ENCODE measurements at places on chromosomes 6 and 20. TPM values are rescaled to one million over a fixed set of nuclear protein-coding genes. Genes with fewer than 3 reads are reported as not detected.

DNA sequence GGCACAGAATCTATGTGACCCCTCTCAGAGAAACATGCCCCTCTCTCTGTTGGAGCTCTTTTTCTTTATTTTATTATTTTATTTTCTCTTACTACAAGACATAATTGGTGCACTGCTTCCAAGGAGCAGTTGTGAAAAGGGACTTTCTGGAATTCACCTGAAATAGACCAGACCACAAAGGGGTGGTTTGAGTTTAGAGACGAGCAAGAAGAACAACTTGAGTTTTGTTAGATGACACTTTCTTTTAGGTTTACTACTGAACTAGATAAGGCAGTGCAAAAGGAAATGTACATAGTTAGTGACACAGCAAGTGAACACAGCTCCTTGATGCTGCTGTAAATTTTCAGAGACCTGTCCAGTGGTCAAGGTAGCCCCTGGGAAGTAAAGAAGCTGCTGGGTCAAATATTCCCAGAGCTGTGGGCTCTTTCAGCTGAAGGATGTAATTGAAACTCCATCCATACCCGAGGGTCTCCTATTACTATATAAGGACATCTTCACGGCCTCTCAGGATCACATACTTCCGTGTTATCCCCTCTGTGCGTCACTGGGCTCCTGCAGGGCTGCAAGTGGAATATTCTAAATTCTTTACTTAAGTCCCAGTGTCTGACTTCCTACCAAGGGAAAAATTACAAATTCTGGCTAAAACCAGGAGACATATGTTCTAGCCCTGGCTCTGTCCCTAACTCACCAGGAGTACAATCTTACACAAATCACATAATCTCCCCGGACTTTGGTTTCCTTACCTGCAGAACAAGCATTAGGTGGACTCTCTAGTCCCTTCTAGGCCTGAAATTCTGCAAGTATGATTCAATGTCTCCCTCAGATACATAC, 69.1 kb upstream of the ADTRP start:
- no peaks in the 10 kb centered on the region for H3K4me1 ChIP-seq
- peaks cover 4% of the 10 kb centered on the region for H3K36me3 ChIP-seq
- H3K27me3 ChIP-seq = no peaks in the 10 kb centered on the region
- no peak for DNase-seq
- no peak overlapping the region for H3K4me3 ChIP-seq

DNA sequence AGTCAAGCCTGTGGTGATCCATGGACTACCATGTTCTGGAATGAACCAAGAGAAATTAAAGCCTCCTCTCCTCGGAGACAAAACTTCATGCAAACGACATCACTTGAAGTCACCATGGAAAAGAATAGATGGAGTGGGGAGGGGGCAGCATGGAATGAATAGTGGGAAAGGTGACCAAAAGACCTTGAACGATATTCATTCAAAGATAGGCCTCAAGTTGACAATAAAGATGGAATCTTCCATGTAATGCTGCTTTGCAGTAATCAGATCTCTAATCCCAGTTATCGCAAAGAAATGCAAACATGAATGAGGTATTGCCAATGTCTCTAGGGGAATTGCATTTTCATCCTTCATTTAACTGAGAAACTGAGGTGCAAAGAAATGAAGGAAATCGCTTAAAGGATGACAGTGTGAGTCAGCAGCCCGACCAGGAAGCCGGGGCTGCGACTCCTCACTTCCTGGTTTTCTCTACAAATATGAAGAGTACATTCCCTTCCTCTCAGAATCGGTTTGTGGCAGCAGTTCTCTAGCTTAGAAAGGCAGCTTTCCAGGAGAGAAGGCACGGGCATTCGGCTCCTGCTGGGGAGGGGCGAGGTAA, 65.6 kb upstream of the RREB1 start:
- no peak for DNase-seq
- H3K27me3 ChIP-seq = no peaks in the 10 kb centered on the region
- H3K4me1 ChIP-seq = no peaks in the 10 kb centered on the region
- H3K36me3 ChIP-seq = no peaks in the 10 kb centered on the region
- no peak overlapping the region for H3K27ac ChIP-seq

- H3K4me3 ChIP-seq = no peak overlapping the region
- H3K4me1 ChIP-seq = no peaks in the 10 kb centered on the region
- H3K27me3 ChIP-seq = peaks cover 83% of the 10 kb centered on the region
- no peak for DNase-seq
- H3K27ac ChIP-seq = no peak overlapping the region
- H3K36me3 ChIP-seq = no peaks in the 10 kb centered on the region
Measured at GRCh38 chr6:115798229-115798628, 262.5 kb downstream of the FRK start.

DNA sequence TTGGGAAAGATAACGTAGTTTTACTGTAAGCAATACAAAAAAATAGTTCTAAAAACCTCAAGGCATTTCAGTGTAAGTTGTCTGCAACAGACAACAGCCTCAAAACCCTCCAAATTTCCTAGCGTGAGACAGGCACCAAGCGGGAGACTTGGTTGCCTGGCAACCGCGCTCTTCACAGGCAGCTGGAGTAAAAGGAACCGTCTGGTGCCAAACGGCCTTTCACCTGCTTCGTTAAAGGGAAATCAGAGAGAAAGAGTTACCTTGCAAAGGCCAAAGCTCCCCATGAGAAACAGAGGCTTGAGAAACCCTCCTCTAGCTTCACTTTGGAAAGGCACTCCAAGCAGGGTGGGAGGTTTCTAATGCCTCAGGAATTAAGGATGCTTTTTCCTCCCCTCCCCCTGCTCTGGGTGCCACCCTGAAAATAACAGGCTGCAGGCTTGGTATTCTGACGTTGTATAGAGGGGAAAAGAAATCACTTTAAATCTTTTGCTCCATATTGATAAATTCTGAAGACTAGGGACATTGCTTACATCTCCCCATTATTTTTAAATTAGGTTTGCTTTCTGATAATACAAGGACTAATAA, 129.7 kb upstream of the UFL1 start:
- no peak overlapping the region for H3K4me3 ChIP-seq
- peaks cover 12% of the 10 kb centered on the region for H3K27me3 ChIP-seq
- H3K4me1 ChIP-seq = no peaks in the 10 kb centered on the region
- no peak for DNase-seq
- no peaks in the 10 kb centered on the region for H3K36me3 ChIP-seq
- no peak overlapping the region for H3K27ac ChIP-seq

SOX4 gene
- 12.9 TPM for total RNA-seq

DNA sequence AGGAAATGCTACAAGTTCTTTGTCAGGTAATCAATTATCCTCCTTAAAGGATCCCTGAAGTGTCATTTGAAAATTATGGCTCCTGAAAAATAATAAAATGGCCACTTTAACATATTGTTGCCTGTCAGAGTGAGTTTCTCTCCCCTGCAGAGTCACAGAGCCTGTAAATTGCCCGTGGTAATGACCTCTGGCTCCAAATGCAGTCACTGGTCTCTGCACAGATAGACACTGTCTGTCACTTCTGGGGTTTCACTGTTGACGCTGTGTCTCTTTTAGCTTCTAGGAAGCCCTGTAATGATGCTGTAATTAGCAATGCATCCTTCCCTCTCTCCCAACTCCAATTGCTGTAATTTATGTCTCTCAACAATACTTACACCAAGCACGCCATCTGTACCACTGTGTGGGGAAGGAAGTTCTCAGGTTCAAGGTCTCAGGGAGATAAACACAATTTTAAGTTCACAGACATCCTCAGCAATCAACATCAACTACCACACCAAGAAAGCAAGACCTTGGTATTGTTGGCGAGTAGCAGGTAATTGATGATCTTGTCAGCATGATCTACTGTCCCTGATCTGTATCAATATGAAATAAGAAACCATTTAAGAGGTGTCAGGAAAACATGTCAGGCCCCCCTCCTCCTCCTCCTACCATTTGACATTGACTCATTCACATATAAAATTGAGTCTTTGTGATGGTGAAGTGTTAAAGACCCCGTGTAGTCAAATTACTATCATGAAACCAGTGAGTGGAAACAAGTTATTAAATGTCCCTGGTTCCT, 91.2 kb upstream of the SULF2 start:
- H3K4me1 ChIP-seq = no peaks in the 10 kb centered on the region
- DNase-seq = no peak
- no peak overlapping the region for H3K27ac ChIP-seq
- no peak overlapping the region for H3K4me3 ChIP-seq
- no peaks in the 10 kb centered on the region for H3K27me3 ChIP-seq

DNA sequence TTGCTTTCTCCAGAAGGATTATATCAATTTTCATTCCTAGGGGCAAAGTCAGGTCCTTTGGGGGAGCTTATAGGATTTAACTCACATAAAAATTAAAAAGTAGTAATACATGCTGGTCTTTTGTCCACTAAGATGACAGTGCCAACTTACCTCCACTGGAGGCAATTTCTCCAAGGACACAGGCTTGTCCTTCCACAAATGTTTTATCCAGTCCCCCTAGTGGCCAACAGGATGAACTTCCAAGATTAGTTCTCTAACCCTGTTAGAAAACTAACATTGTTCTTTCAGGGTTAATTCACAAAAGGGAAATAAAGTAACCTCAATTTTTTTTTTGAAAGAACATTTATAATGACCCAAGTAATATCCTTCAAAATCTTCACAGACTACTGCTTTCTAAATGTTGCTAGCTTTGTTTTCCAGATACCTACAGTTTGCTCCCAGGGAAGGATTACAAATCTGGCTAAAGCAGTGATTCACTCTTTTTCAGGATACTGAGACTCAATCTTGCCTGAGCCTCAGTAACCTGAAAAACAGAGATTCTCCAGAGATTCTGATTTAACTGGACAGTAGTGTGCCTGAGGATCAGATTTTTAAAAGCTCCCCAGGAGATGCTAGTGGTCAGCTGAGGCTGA, 31.7 kb upstream of the UBR2 start:
- H3K27me3 ChIP-seq = no peaks in the 10 kb centered on the region
- peak; percentile 74 for DNase-seq
- no peaks in the 10 kb centered on the region for H3K4me1 ChIP-seq
- no peak overlapping the region for H3K27ac ChIP-seq
- no peaks in the 10 kb centered on the region for H3K36me3 ChIP-seq
- H3K4me3 ChIP-seq = no peak overlapping the region

DNA sequence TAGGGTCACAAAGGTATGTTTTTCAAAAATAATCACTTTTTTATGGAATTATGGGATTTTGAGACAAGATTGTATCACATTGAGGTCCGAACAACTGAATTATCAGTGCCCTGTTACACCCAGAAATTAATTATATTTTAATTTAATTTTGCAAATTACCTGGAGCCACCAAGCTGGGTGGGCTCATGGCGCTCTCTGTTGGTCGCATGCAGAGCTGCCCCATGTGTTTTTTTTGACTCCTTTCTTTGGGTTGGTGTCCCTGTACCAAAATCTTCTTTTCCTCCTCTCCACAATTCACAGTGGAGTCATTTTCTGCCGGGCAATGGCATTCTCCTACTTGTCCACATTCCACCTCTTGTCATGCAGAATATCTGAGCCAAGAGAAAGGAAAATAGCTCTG, 38.9 kb upstream of the FRMD1 start:
- no peaks in the 10 kb centered on the region for H3K36me3 ChIP-seq
- no peak for DNase-seq
- H3K27ac ChIP-seq = no peak overlapping the region
- H3K27me3 ChIP-seq = no peaks in the 10 kb centered on the region
- no peak overlapping the region for H3K4me3 ChIP-seq

- DNase-seq = peak; percentile 45
- no peaks in the 10 kb centered on the region for H3K4me1 ChIP-seq
- no peaks in the 10 kb centered on the region for H3K27me3 ChIP-seq
- H3K4me3 ChIP-seq = no peak overlapping the region
- H3K36me3 ChIP-seq = peaks cover 28% of the 10 kb centered on the region
Measured at GRCh38 chr6:47603995-47604394, 94.4 kb upstream of the ADGRF4 start.

BMP7 gene
- total RNA-seq = not detected

- H3K36me3 ChIP-seq = peaks cover 30% of the 10 kb centered on the region
- no peak for DNase-seq
- H3K27ac ChIP-seq = peak overlapping the region; percentile 60
- H3K27me3 ChIP-seq = no peaks in the 10 kb centered on the region
- H3K4me1 ChIP-seq = peaks cover 13% of the 10 kb centered on the region
- no peak overlapping the region for H3K4me3 ChIP-seq
Measured at GRCh38 chr20:20597966-20598365, 114.5 kb downstream of the RALGAPA2 start.

ALDH8A1 gene
- 2.0 TPM for total RNA-seq

SNAI1 gene
- total RNA-seq = 0.23 TPM

- peaks cover 86% of the 10 kb centered on the region for H3K36me3 ChIP-seq
- H3K4me3 ChIP-seq = no peak overlapping the region
- no peak overlapping the region for H3K27ac ChIP-seq
- no peak for DNase-seq
- peaks cover 11% of the 10 kb centered on the region for H3K4me1 ChIP-seq
Measured at GRCh38 chr6:31966997-31967925, 4.7 kb downstream of the DXO start.

KCNK15 gene
- 1.4 TPM for total RNA-seq

DNA sequence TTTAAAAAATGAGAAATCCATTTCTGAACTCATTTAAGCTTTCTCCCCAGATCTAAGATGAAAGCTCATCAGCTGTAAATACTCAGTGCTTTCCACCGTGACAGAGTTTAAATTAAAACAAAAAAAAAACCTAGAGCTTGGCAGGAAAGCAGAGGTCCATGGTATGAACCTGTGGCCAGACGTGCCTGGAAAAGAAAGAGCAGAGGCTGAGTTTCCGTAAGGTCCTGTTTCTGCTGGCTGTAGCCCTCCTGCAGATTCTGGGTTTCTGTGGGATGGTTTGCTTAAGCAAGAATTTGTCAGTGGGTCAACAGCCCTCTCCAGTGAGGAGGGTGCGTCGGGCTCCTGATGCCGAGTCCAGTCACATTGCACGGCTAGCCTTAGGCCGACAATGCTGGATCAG, 383.2 kb downstream of the SAMD5 start:
- no peaks in the 10 kb centered on the region for H3K36me3 ChIP-seq
- H3K27ac ChIP-seq = no peak overlapping the region
- no peak overlapping the region for H3K4me3 ChIP-seq
- DNase-seq = no peak

ADGRB3 gene
- not detected for total RNA-seq

DNA sequence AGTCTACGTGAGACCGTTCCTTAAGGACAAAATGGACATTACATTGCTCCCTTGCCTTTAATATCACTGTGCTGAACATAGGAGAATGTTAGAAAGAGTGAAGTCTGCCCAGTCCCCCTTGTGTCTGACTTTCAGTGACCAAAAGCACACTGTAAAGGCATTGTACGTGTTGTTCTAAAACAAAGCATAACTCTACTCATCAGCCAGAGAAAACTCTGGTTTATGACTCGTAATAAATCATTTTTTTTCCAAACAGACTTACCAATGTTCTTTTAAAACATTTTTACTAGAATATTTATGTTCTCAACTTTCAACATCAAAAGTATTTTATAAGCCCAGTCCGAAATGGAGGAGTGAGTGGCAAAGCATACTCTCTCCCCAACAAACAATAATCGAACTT, 262.5 kb downstream of the GJA1 start:
- H3K27ac ChIP-seq = no peak overlapping the region
- peaks cover 24% of the 10 kb centered on the region for H3K4me1 ChIP-seq
- no peak for DNase-seq
- no peak overlapping the region for H3K4me3 ChIP-seq

- no peaks in the 10 kb centered on the region for H3K36me3 ChIP-seq
- H3K27me3 ChIP-seq = no peaks in the 10 kb centered on the region
- no peak for DNase-seq
- peaks cover 7% of the 10 kb centered on the region for H3K4me1 ChIP-seq
- no peak overlapping the region for H3K4me3 ChIP-seq
- no peak overlapping the region for H3K27ac ChIP-seq
Measured at GRCh38 chr6:47195011-47195650, 114.6 kb downstream of the TNFRSF21 start.

- no peaks in the 10 kb centered on the region for H3K27me3 ChIP-seq
- H3K36me3 ChIP-seq = no peaks in the 10 kb centered on the region
- DNase-seq = peak; percentile 90
Measured at GRCh38 chr20:47493175-47493962, 8.3 kb upstream of the NCOA3 start.

CLDN20 gene
- not detected for total RNA-seq
